ENCODE measurements at places on chromosomes 11 and 22.
A peak's percentile ranks its signal among the peaks of the same experiment; 100 is the strongest.

DNA sequence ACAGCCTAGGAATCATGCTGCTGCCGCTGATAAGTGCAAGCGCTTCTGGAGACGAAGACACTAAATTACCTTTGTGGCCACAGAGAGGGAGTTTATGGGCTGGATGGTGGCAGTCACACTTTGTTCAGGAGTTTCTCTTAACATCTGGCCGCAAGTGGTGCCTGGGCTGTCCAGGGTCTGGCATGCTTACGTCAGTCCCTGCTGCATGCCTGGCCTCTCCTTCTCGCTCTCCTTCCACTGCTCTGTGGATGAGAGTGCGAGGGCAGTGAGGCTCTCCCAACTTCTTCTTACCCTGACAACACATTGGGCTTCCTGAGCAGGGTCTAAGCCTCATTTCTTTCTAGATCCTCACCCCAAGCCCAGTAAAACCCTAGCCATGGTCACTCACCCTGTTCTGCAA, 160.7 kb upstream of the SEZ6L start:
- DNase-seq: no peak

DNA sequence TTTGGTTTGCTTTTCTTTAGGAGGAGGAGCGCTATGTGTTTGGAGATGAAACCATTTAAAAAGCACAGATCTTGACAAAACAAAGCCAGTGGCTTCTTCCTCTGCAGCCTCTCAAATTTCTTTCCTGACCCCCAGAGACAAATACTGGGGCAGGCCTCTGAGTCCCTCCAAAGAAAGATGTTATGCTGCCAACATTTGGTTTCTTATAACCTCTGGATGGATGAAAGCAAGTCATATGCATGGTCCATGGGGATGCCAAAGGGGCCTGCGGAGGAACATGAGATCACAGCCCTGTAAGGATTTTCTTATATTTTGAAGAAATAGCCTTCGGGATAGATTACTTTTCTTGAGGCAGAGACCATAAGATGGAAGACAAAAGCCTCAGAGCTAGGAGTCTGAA, 179.1 kb downstream of the TENM4 start:
- no peak for DNase-seq

DNA sequence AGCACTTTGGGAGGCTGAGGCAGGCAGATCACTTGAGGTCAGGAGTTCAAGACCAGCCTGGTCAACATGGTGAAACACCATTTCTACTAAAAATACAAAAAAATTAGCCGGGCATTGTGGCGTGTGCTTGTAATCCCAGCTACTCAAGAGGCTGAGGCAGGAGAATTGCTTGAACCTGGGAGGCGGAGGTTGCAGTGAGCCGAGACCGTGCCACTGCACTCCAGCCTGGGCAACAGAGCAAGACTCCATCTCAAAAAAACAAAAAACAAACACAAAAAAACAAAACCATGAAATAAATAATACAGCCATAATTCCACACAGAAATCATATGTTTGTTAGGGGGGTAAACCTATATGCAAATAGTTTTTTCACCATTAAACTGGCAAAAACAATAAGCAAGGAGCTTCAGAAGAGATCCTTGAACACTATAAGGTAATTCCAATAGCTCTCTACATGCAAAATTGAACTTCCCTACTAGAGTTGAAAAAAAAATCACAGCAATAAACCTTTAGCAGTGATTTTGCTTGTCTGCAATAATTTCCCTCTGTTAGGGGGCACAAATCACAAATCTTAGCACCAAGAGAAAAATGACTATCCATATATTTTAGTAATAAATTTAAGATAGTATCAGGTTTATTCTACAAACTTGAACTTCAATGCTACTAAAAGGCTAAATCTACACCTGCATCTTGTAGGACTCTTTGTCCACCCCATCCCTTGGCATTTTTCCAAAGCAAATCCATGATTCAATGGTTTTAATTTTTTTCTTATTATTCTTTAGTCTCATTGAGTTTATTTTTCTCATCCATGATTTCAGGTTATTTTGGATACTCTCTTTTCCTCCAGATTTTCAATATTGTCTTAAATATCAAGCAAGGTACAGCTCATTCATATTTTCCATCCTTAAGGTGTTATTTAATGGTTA, 3.9 kb downstream of the CSTF3 start:
- DNase-seq: no peak

DNA sequence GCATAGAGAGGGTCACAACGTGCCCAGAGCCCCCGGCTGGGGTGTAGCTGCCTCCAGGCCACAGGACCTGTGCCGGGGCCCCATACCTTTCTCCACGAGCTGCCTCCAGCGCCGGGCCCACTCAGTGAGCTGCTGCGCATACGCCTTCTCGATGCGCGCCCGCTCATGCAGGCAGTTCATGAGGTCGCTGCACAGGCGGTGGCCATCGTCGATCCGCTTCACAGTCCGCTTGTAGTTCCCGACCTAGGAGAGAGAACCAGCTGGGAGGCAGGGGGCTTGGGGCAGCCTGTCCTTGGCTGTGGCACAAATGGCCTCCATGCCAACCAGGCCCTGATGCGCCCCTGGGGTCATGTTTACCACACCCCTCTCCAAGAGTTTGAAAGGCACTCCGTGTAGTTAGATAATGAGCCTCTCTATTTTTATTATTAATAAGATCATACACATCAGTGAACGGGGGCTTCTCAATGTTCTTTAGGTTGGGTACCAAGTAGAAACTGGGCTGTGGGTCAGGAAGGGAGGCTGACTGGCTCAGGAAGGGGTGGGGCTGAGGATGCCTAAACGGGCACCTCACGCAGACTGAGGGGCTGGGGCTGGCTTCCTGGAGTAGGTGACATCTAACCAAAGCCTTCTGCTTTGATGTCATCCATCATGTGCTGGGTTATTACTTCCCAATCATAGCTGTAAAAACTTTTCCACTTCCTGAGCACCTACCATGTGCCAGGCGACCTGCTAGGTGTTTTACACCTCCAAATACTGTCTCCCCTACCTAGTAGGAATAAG, 36.5 kb upstream of the ARFGAP3 start:
- DNase-seq: no peak

- DNase-seq: no peak
Measured at GRCh38 chr11:65814986-65815565, 18.7 kb upstream of the SNX32 start.

DNA sequence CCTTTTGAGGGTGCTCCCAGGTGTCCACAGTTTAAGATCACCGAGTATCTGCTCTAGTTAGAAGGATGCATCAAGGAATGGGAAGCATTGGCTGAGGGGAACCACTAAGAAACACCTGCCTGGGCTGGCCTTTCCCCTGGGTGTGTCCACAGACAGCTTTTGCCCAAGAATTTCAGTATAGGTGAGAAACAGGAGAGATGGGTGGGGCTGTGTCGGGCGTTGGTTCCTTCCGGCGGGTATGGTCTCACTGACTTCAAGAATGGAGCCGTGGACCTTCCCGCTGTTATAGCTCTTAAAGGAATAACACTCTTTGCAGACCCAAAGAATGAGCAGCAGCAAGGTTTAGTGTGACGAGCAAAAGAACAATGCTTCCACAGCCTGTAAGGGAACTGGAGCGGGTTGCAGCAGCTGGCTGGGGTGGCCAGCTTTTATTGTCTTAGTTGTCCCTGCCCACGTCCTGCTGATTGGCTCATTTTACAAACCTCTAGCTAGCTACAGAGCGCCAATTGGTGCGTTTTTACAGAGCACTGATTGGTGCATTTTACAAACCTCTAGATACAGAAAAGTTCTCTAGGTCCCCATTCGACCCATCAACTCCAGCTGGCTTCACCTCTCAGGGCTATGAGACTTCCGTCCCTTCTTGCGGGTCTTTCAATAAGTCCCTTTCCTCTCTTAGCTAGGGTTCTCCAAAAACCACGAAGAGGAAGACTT, 2.4 kb downstream of the FADS1 start:
- DNase-seq: peak; percentile 32

GRCh38 chr11:12158909-12159308, 48.5 kb downstream of the MICAL2 start:
- no peak for DNase-seq

GRCh38 chr11:21088930-21089329, 419.5 kb downstream of the NELL1 start:
- no peak for DNase-seq

DNA sequence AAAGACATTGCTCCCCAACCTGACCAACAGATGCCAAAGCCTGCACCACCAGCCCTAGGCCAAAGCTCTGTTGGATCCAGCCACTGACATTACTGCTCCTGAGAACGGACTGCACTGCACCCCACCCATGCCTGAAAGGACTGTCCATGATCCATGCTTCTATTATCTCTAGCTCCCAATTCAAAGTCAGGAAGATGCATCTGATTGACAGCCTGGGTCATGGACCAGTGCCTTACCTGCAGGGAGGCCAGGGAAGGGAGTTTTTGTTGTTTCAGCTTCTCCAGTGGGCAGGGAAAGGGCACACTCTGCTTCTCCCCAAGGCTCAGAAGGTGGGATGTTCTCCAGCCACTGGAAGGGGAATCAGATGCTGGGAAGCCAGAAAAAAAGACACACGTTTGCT, 4.8 kb upstream of the PRDM11 start:
- no peak for DNase-seq

DNA sequence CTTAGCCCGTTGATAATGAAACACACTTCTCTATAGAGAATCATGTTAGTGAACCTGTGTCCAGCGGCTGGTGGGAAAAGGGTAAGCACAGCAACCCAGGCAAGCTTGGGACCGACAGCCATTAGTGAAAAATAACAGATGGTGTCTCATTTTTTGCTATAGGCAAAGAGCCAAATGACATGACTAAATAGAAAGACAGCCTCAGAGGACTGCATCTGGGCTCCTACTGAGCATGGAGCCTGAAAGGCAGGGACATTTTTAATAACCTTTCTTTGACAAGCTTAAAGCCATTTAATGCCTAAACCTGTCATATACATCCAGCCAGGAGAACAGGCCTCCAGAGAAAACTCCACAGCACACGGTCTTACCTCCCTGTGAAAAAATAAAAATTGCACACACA, 67.0 kb downstream of the FANCF start:
- no peak for DNase-seq

- no peak for DNase-seq
Measured at GRCh38 chr11:134862105-134862502, 450.1 kb upstream of the B3GAT1 start.

DNA sequence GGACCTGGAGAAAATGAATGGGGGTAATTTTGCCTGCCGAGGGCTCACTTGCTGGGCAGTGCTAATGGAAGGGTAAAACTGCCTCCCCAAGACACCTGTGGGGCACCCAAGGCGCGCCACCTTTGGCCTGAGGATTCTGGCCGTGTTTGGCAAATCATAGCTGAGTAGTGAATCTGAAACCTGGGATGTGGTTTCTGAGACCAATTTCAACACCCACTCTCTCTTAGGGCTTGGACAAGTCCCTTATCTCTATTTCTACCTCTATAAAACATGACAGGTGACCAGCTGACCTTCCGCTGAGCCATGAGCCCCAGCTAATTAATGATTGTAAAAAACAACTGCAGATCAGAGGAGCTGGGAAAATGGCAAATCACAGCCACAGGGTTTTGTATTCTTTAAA, 1.5 kb upstream of the PACSIN3 start:
- no peak for DNase-seq

DNA sequence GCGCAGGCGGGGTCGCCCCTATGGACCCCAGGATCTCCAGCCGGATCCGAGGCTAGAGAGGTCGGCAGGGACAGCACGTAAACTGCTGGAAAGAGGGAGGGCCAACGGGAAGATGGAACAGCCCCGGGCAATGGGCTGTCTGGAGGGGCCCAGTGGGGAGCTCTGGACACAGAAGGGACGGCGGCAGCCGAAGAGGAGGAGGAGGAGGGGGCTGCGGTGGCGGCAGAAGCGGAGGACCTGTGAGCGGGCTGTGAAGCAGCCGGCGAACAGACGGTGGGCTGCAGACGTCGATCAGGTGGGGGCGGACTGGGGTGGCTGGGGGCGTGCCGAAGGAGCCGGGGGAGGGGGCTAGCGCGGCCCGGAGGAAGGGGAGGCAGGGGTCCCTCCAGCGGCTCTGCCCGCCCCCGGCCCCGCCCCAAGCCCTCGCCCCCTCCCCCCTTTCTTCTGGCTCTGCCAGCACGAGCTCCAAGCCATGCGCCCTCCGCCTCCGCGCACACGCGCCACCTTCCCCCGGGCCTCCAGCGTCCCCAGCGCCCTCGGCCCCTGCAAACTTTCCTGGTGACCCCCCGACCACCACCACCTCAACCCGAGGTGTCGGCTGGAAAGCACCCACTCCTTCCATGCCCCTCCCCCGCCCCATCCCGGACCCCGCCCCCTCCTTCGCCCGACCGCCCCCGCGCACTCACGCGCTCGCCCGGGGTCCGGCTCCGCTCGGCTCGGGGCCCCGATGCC, 432 bp downstream of the TNKS1BP1 start:
- DNase-seq: no peak

DNA sequence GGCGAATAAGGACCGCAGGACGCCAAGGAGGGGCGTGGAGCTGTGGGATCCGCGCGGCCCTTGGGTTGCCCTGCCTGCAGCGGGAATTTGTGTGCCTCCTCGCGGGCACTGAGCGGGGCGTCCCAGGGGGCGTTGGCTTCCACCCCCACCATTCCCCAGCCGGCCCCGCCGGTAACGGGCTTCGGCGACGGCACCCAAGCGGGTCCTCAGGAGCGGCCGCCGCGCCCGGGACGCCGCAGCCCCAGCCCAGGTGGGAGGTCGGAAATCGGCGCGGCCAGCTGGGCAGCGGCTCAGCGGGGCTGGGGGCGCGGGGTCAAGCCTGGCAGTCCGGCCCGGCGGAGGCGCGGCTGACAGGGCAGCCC, 320 bp downstream of the CLTCL1 start:
- no peak for DNase-seq

DNA sequence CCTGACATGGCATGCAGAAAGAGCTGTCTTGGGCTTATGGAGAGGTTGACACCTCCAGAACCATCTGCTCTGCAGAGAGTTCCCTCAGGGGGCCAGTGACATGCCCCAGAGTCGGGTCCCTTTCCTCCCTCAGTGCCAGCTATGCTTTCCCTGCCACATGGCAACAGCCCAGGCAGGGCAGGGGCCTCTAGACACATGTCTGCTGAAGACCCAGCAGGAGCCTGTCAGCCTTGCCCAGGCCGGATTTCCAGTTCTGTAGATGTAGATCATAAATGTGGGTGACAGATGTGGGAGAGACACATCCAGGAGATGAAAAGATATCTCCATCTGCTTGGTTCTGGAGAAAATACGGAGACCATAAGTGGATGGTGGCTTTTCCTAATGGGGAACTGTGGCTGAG, 25.5 kb downstream of the NAV2 start:
- no peak for DNase-seq

DNA sequence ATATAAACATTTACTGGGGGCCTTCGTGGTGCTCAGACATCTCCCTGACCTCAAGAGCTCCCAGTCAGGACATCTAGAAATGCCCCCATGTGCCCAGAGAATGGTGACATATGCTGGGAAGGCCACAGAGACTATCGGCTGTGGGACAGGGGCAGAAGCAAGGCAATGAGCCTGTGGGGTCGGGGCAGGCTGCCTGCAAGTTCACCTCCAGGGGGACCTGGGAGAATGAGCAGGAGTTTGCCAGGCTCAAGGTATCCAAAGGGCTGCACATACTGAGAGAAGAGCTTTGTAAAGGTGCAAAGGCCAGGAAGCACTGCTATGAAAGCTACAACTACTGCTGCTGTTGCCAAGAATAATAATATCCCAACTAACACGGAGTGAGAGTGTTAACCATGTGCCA, 233.9 kb downstream of the TENM4 start:
- no peak for DNase-seq

Measured in NCI-H1930 (cell line).